ENCODE measurements at places on chromosomes 2 and 18. TPM values are rescaled to one million over a fixed set of nuclear protein-coding genes. Genes with fewer than 3 reads are reported as not detected.

CTLA4 gene
- not detected for total RNA-seq

ACVR1 gene
- 29.6 TPM for total RNA-seq

ECEL1 gene
- total RNA-seq, result not detected

OSBPL6 gene
- total RNA-seq, result 5.7 TPM

IHH gene
- total RNA-seq, result not detected

FBXO15 gene
- total RNA-seq, result 0.09 TPM

CDH20 gene
- 2.9 TPM for total RNA-seq
